Memory B cell (primary cell): ENCODE measurements at places on chromosomes 4 and X.
A peak's percentile ranks its signal among the peaks of the same experiment; 100 is the strongest.

DNA sequence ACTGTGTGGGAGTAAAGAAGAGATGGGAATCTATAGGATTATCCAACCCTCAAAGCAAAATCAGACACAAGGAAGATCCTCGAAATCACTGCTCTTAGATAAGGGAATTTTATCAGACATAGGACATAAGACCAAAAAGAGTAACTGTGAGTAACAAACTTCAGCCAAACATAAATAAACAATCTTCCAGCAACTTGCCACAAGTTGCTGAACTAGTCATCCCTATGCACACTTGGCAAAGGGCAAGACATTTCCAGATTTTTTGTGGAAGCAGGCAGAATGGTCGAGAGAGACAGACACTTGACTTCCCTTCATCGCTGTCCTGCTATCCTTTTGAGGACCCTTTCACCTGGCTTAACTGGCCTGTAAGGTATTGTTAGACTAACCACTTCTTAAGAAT, 89.6 kb downstream of the KCNIP4 start:
- H3K27me3 ChIP-seq, result no peaks in the 10 kb centered on the region
- no peaks in the 10 kb centered on the region for H3K36me3 ChIP-seq
- H3K4me1 ChIP-seq, result no peaks in the 10 kb centered on the region
- no peak overlapping the region for H3K27ac ChIP-seq
- H3K4me3 ChIP-seq, result no peak overlapping the region

DNA sequence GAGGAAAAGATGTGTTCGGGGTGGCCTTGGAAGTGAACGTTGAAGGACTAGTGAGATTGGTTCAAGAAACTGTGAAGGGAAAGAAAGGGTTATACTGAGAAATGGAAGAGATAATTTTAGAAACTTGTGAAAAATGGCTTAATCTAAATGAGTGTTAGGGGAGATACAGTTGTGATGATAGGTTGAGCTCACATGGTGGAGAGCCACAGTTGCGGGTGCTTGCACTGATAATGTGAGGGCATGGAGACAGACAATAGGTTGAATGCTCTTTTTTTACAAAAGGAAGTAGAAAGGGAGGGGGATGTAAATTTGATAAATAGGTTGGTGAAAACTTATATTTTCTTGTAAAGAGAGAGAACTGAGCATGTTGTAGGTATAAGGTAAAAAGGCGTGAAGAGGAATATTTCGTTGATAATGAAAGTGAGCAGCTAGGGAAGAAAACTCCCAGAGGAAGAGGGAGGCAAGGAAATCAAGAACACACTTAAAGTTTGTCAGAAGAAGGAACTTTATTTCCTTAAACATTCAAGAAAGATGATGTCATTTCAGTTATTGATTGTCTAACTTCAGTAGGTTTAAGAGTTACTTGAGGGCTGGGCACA, 8.2 kb downstream of the AREG start:
- no peaks in the 10 kb centered on the region for H3K4me1 ChIP-seq
- no peak overlapping the region for H3K4me3 ChIP-seq
- no peak overlapping the region for H3K27ac ChIP-seq
- H3K27me3 ChIP-seq, result peaks cover 5% of the 10 kb centered on the region
- H3K36me3 ChIP-seq, result peaks cover 8% of the 10 kb centered on the region

- no peak overlapping the region for H3K27ac ChIP-seq
- peaks cover 2% of the 10 kb centered on the region for H3K27me3 ChIP-seq
- H3K36me3 ChIP-seq, result no peaks in the 10 kb centered on the region
- no peak for DNase-seq
Measured at GRCh38 chrX:3066555-3066954, 25.3 kb downstream of the ARSF start.

DNA sequence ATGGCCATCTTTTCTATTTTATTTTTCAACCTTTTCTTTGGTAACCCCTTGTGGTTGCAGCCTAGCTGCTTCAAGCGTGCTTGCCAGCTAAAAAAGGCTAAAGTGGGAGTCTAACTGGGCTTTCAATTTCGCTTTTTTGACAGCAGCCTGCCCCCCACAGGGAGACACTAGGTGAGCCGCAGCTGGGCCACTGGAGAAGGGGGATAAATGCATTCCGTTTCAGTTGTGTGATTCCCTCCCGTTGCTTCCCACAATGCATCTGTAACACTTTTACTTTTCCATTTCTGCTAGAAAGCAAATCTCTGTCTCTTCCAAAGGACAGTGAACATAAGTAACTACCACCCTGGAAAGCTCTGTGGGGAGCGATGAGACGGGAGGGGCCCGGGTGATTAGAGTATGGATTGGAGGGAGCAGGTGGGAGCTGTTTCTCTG, 86.3 kb upstream of the RAPGEF2 start:
- H3K27me3 ChIP-seq, result peaks cover 5% of the 10 kb centered on the region
- no peak overlapping the region for H3K4me3 ChIP-seq
- H3K27ac ChIP-seq, result no peak overlapping the region
- no peaks in the 10 kb centered on the region for H3K36me3 ChIP-seq
- peaks cover 21% of the 10 kb centered on the region for H3K4me1 ChIP-seq

DNA sequence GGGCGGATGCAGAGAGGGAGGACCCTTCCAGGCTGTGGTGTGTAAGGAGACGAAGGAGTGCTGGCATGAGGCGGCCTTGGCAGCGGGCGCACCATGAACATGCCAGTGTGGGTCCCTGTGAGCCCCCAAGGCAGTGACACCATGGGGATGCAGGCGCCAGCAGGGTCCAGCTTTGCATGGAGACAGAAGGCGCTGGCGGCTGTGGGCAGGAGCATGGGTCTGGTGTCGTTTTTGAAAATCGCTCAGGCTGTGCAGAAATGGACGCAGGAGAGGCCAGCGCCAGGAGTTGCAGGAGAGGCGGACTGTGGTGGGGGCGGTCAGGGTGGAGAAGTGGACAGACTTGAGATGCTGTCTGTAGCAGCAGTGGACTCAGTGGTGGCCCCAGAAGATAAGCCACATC, 56.1 kb downstream of the PCGF3 start:
- H3K4me3 ChIP-seq, result no peak overlapping the region
- H3K27me3 ChIP-seq, result no peaks in the 10 kb centered on the region
- peak overlapping the region; percentile 29 for H3K27ac ChIP-seq
- peaks cover 29% of the 10 kb centered on the region for H3K36me3 ChIP-seq
- no peak for DNase-seq

DNA sequence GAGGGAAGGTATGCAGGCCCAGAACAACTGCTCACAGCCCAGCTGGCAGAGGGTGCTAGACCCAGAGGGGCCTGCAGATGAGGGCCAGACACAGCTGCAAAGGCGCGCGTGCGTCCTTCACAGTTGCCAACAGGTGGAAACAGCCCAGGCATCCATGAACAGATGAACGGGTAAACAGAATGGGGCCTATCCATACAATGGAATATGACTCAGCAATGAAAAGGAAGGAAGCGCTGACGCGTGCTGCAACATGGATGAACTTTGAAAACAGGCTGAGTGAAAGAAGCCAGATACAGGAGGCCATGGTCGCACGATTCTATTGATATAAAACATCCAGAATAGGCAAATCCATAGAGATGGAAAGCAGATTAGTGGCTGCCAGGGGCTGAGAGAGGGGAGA, 83.1 kb upstream of the DDX3X start:
- no peak overlapping the region for H3K4me3 ChIP-seq
- H3K27ac ChIP-seq, result no peak overlapping the region
- no peaks in the 10 kb centered on the region for H3K36me3 ChIP-seq
- H3K4me1 ChIP-seq, result no peaks in the 10 kb centered on the region
- DNase-seq, result no peak
- H3K27me3 ChIP-seq, result no peaks in the 10 kb centered on the region

GRCh38 chrX:150692296-150692695, 900 bp upstream of the MTMR1 start:
- H3K36me3 ChIP-seq, result peaks cover 6% of the 10 kb centered on the region
- no peaks in the 10 kb centered on the region for H3K27me3 ChIP-seq
- peaks cover 42% of the 10 kb centered on the region for H3K4me1 ChIP-seq
- peak overlapping the region; percentile 88 for H3K4me3 ChIP-seq

DNA sequence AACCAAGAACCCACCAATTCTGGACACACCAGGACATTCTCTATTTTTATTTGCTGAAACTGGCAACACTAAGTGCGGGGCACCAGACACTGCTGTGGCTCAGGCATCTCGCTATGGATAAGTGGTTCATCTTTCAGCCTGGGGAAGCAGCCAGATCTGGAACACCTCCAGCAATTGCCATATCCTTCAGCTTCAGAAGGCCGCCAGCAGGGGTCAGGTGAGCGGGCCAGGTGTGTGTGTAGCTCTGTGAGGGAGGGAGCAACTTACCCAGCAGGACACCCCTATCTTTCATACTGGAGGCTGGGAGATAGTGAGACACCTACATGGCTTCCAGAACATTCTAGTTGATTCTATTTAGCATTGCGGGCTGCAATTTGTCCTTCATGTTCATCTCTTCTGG, 57.0 kb upstream of the GBA3 start:
- no peaks in the 10 kb centered on the region for H3K36me3 ChIP-seq
- no peaks in the 10 kb centered on the region for H3K27me3 ChIP-seq
- DNase-seq, result no peak
- no peaks in the 10 kb centered on the region for H3K4me1 ChIP-seq
- H3K27ac ChIP-seq, result no peak overlapping the region
- no peak overlapping the region for H3K4me3 ChIP-seq

DNA sequence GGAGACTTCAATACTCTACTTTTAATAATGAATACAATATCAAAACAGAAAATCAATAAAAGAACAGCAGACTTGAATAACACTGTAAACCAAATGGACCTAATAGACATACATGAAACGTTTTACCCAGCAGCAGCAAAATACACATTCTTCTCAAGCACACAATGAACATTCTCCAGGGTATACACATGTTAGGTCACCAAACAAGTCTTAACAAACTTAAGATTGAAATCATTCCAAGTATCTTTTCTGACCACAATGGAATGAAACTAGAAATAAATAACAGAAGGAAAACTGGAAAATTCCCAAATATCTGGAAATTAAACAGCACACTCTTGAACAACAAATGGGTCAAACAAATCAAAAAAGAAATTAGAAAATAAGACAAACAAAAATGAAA, 145.0 kb upstream of the CT83 start:
- no peaks in the 10 kb centered on the region for H3K36me3 ChIP-seq
- no peak overlapping the region for H3K27ac ChIP-seq
- DNase-seq, result no peak
- no peaks in the 10 kb centered on the region for H3K4me1 ChIP-seq
- no peak overlapping the region for H3K4me3 ChIP-seq

DNA sequence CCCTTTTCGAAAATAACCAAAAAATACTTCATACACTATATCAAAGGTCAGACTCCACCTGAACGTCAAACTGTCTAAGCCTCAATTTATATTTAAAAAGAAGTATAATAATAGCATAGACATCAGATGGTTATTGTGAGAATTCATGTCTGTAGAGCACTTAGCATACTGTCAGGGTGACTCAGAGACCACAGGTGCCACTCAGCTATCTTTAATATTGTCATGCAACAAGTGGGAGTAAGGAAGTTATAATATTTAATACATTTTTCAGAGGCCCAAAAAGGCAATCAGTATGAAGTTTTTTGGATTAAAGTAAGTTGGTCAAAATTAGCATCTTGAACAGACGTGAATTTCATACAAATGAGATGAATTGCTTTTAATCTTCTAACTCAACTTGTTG, 93.3 kb downstream of the PHOX2B start:
- no peak for DNase-seq
- H3K4me3 ChIP-seq, result no peak overlapping the region
- H3K27me3 ChIP-seq, result peaks cover 3% of the 10 kb centered on the region
- H3K27ac ChIP-seq, result no peak overlapping the region

GRCh38 chr4:85760511-85760910, 285.6 kb downstream of the ARHGAP24 start:
- DNase-seq, result no peak
- no peaks in the 10 kb centered on the region for H3K27me3 ChIP-seq
- H3K27ac ChIP-seq, result no peak overlapping the region
- peaks cover 22% of the 10 kb centered on the region for H3K36me3 ChIP-seq
- no peak overlapping the region for H3K4me3 ChIP-seq

DNA sequence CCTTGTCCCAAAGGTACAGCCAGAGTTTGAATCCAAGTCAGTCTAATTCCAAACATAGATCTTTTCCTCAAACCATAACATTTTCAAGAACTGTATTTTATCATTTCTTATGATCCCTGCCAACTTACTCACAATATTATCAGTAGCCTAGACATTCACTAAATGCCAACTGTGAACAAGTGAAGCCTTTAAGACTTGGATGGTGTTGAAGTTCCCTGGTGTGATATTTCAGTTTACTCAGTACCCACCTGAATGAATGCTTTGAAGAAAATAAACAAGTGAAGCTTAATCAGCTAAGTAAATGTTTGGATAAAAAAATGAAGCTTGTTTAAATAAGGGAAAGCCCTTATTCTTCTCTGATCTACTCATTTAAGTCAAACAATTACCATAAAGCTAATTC, 1028.3 kb downstream of the DMD start:
- no peaks in the 10 kb centered on the region for H3K4me1 ChIP-seq
- H3K27me3 ChIP-seq, result no peaks in the 10 kb centered on the region
- no peaks in the 10 kb centered on the region for H3K36me3 ChIP-seq
- H3K4me3 ChIP-seq, result no peak overlapping the region

GRCh38 chr4:132893787-132894186, 255.3 kb upstream of the PCDH10 start:
- H3K4me3 ChIP-seq, result no peak overlapping the region
- no peaks in the 10 kb centered on the region for H3K27me3 ChIP-seq
- no peak for DNase-seq
- no peak overlapping the region for H3K27ac ChIP-seq
- no peaks in the 10 kb centered on the region for H3K36me3 ChIP-seq

DNA sequence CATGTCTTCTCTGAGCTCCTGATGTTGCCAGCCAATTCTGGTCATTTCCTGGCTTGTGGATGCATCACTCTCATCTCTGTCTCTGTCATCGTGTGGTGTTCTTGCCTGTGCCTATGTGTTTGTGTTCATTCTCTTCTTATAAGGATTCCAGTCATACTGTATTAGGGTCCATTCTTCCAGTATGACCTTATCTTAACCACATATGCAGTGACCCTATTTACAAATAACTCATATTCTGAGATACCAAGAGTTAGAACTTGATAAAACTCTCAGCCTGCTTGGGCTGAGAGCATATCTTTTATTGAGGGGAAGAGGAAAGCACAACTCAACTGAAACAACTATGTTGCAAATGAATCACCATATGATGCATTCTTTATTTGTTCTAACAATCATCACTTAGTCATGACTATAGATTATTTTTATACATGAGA, 189.0 kb upstream of the ANXA10 start:
- no peak overlapping the region for H3K4me3 ChIP-seq
- peaks cover 3% of the 10 kb centered on the region for H3K4me1 ChIP-seq
- no peak overlapping the region for H3K27ac ChIP-seq
- no peaks in the 10 kb centered on the region for H3K36me3 ChIP-seq

DNA sequence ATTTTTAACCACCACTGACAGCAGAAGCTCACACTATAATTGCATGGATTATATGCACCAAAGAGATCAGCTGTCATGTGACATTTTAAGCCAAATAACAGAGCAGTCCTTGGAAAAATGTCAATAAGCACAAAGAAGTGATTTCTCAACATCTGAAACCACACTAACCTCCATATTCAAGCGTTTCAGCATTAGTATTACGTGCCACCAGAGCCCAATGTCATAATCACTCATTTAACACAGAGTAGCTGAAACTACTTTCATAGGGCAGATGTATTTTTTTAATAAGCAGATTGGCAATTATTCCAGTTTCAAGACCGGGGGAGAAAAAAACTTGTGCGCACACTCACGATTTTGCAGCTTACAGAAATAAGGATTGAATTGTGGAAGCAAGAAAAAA, 76.6 kb downstream of the SH3KBP1 start:
- peaks cover 36% of the 10 kb centered on the region for H3K4me1 ChIP-seq
- H3K27me3 ChIP-seq, result no peaks in the 10 kb centered on the region
- H3K4me3 ChIP-seq, result no peak overlapping the region
- H3K27ac ChIP-seq, result no peak overlapping the region
- H3K36me3 ChIP-seq, result peaks cover 14% of the 10 kb centered on the region
- DNase-seq, result no peak

GRCh38 chr4:95086551-95086950, 328.8 kb downstream of the BMPR1B start:
- H3K27me3 ChIP-seq, result peaks cover 4% of the 10 kb centered on the region
- H3K4me3 ChIP-seq, result no peak overlapping the region
- no peaks in the 10 kb centered on the region for H3K4me1 ChIP-seq
- no peak overlapping the region for H3K27ac ChIP-seq
